ENCODE measurements at places on chromosomes 2 and 18. TPM values are rescaled to one million over a fixed set of nuclear protein-coding genes. Genes with fewer than 3 reads are reported as not detected.

Gene SERPINB10
- not detected for total RNA-seq

Gene GRHL1
- 0.56 TPM for total RNA-seq

Gene GPR45
- not detected for total RNA-seq

Gene C2orf81
- under 0.01 TPM for total RNA-seq

Gene PROC
- total RNA-seq, result not detected

Gene BMP10
- total RNA-seq, result not detected

Gene RAD51AP2
- total RNA-seq, result not detected

Gene SIX2
- not detected for total RNA-seq

Gene TLX2
- not detected for total RNA-seq

Gene CFAP65
- not detected for total RNA-seq

Gene SH3RF3
- 3.4 TPM for total RNA-seq

Gene MEP1B
- total RNA-seq, result not detected

Gene BCL2L11
- total RNA-seq, result 1.4 TPM

Gene MC4R
- total RNA-seq, result 0.28 TPM

Gene TRPM8
- not detected for total RNA-seq
